ENCODE measurements at places on chromosomes 16 and 17. TPM values are rescaled to one million over a fixed set of nuclear protein-coding genes. Genes with fewer than 3 reads are reported as not detected.

GRCh38 chr17:55814377-55814776, 63.5 kb downstream of the PCTP start:
- no peak overlapping the region for H3K4me3 ChIP-seq
- H3K4me1 ChIP-seq = no peaks in the 10 kb centered on the region
- peaks cover 17% of the 10 kb centered on the region for H3K27me3 ChIP-seq
- DNase-seq = no peak
- H3K36me3 ChIP-seq = no peaks in the 10 kb centered on the region
- H3K27ac ChIP-seq = no peak overlapping the region

GRCh38 chr16:17273142-17273561, 197.6 kb downstream of the XYLT1 start:
- no peak overlapping the region for H3K4me3 ChIP-seq
- no peak overlapping the region for H3K27ac ChIP-seq
- H3K4me1 ChIP-seq = peaks cover 41% of the 10 kb centered on the region
- no peaks in the 10 kb centered on the region for H3K36me3 ChIP-seq
- peak; percentile 66 for DNase-seq
- no peaks in the 10 kb centered on the region for H3K27me3 ChIP-seq

GRCh38 chr16:852451-853185, 52.1 kb upstream of the GNG13 start:
- H3K4me1 ChIP-seq = no peaks in the 10 kb centered on the region
- H3K4me3 ChIP-seq = no peak overlapping the region
- no peak overlapping the region for H3K27ac ChIP-seq
- DNase-seq = no peak
- peaks cover 1% of the 10 kb centered on the region for H3K36me3 ChIP-seq

DNA sequence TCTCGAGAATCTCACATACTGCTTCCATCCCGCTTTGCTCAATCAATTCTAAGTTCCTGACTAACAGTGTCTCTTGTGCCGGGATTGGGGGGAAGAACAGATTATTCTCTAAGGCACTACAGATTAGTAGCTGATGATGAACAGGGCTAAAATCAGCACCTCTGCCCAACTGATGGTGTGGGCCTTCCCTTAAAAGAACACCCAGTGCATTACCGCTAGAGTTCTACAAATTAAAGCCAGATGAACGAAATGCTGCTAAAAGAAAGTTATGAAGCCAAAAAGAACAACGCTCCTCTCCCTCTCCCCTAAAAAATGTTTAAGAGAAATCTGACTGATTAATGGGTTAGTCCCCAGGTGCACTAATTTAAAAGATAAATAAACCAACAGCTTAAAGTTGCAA, 4.4 kb downstream of the CDC27 start:
- no peak overlapping the region for H3K4me3 ChIP-seq
- DNase-seq = no peak
- no peak overlapping the region for H3K27ac ChIP-seq
- H3K36me3 ChIP-seq = peaks cover 11% of the 10 kb centered on the region
- H3K4me1 ChIP-seq = peaks cover 47% of the 10 kb centered on the region

GRCh38 chr16:22326771-22327445, 29.7 kb downstream of the POLR3E start:
- no peaks in the 10 kb centered on the region for H3K27me3 ChIP-seq
- H3K4me3 ChIP-seq = no peak overlapping the region
- DNase-seq = no peak
- peaks cover 36% of the 10 kb centered on the region for H3K36me3 ChIP-seq
- peaks cover 1% of the 10 kb centered on the region for H3K4me1 ChIP-seq

DNA sequence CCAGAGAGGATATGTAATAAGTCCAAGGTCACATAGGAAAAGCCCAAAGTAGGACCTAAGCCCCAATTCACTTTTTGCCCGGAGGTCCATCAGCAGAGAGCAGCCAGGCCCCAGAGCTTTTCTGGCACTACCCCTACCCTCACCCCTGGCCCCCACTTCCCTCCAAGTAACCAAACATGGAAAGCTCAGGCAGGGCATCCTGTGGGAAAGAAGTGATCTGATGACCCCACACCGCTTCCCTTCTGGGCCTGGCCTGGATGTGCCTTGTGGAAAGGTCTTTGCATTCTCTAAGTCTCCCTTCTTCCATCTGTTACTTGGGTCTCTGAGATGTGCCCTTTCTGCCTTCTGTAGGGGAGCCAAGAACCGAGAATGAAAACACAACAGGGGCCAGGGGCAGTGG, 136.9 kb downstream of the TMEM132E start:
- DNase-seq = no peak
- peaks cover 11% of the 10 kb centered on the region for H3K27me3 ChIP-seq
- H3K4me1 ChIP-seq = no peaks in the 10 kb centered on the region
- H3K36me3 ChIP-seq = no peaks in the 10 kb centered on the region
- no peak overlapping the region for H3K27ac ChIP-seq

IGF2BP1 gene
- total RNA-seq = 0.22 TPM

CD300LB gene
- not detected for total RNA-seq

DNA sequence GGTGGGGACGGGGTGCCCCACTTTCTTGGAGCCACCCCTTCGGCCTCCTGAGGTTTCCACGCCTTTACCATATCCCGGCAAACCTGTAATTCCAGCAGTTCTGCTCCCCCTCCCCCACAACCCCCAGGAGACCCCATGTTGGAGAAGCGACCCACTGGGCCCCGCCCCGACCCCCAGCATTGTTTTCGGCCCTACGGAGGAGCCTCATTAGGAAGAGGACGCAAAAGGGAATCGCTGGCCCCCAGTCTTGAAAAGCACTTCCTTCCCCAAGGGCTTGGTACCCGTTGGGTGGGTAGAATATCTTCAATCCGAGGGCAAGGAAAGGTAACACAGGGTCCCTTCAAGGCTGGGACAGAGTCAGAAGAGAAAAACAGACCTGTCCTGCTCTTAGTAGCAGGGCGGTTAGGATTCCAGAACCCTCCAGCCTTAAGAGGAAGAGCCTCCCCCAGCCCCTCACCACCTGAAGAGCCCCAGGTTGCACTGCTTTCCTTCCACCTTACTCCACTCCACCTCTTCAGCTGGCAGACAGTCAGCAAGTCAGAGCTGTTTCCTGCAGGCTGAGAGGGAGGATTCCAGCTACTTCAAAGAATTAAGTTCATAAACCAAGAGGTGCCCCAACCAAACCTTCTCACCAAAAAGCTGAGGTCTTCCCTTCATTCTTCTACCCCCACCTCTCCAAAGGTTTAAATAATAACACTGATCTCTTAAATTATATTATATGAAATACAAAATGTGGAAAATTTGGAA, 803 bp upstream of the TLCD2 start:
- no peak overlapping the region for H3K27ac ChIP-seq
- peak overlapping the region; percentile 26 for H3K4me3 ChIP-seq
- H3K36me3 ChIP-seq = peaks cover 1% of the 10 kb centered on the region
- H3K4me1 ChIP-seq = peaks cover 24% of the 10 kb centered on the region
- H3K27me3 ChIP-seq = peaks cover 1% of the 10 kb centered on the region
- no peak for DNase-seq

GRCh38 chr16:3138823-3139426, 4.1 kb downstream of the ZNF213 start:
- no peak overlapping the region for H3K4me3 ChIP-seq
- H3K4me1 ChIP-seq = peaks cover 13% of the 10 kb centered on the region
- no peak overlapping the region for H3K27ac ChIP-seq
- peaks cover 17% of the 10 kb centered on the region for H3K36me3 ChIP-seq
- no peaks in the 10 kb centered on the region for H3K27me3 ChIP-seq

DNA sequence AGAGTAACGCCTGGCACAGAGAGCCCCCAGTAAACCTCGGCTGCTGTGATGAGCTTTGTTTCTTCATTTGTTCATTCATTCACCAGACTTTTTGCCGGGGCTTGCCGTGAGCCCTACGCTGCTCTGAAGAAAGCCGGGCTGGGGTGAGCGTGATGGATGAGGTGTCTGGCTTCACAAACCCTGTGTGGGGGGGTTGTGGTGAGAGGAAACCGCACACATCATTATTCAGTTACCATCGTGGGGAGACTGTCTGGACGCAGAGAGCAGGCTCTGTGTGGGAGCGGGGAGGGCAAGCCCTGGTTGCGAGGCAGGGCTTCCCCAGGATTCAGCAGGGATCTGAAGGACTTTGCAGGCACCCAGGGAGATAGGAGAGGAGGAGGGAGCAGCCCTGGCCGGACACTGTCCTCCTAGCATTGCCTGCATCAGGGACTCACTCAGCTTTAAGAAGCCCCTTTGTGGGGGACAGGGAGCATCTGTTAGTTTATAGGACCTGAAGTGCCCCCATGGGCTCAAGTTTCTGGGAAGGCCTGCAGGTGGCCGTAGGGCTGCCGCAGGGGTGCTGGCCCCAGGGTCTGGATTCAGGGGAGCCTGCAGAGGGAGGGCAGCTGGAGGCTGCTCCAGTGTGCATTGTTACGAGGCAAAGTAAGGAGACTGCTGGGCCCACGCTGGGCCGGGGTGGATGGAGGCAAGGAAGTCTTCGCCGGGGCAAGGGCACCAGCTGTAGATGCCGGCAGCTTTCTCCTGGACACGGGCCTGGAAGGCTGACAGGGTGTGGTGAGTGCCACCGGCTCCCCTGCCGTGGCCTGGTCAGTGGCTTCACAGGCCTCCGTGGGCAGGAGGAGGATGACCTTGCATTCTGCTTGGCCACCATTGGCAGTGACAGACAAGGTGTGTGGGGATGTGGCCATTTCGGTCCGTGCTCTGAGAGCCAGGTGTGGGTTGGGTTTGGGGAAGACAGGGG, 334.5 kb downstream of the SEC14L1 start:
- H3K4me1 ChIP-seq = peaks cover 92% of the 10 kb centered on the region
- peak overlapping the region; percentile 45 for H3K4me3 ChIP-seq

DNA sequence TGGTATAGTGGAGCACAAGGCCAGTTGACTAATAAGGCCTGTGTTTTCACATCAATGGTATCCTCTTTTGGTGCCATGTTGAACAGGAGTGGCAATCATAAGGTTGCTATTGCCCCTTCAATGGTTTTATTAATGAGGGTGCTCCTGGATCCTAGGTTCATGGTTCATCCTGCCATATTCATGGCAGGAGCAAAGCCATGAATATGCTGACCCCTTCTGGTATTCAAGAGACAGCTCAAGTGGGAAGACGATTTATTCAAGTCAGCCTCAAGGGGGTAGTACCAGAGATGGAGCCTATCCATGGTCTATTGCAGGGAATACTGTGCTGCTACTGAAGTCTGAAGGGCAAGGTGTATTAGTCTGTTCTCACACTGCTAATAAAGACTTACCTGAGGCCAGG, 2.6 kb downstream of the ABCA9 start:
- peaks cover 1% of the 10 kb centered on the region for H3K27me3 ChIP-seq
- no peak overlapping the region for H3K4me3 ChIP-seq
- no peak for DNase-seq
- no peaks in the 10 kb centered on the region for H3K4me1 ChIP-seq

GRCh38 chr17:15092762-15093161, 172.4 kb downstream of the PMP22 start:
- H3K36me3 ChIP-seq = no peaks in the 10 kb centered on the region
- H3K27me3 ChIP-seq = peaks cover 12% of the 10 kb centered on the region
- H3K4me1 ChIP-seq = no peaks in the 10 kb centered on the region
- H3K4me3 ChIP-seq = no peak overlapping the region
- H3K27ac ChIP-seq = no peak overlapping the region

SYCE1L gene
- 3.9 TPM for total RNA-seq

DNA sequence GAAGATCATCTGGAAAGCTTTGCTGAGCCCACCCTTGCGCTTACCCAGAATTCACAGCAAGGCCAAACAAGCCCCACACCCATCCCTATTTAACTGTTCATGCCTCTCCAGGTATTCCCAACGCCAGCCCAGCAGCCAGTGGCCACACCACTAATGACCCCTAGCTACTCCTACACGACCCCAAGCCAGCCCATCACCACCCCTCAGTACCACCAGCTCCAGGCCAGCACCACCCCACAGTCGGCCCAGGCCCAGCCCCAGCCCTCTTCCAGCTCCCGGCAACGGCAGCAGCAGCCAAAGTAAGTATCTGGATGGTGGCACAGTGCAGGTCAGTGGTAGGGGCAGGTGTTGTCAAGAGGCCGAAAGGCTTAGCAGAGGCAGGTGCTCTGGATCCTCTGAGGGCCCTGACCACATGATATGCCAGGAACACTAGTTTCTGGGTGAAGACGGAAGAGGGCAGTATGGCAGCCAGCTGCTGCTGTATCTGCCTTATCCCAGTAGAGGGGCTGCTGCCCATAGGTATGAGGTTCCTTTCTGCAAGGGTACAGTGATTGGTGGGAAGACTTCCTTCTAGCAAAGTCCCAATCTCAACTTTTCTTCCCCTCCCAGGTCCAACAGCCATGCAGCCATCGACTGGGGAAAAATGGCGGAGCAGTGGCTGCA, 10.7 kb downstream of the PROCA1 start:
- H3K27ac ChIP-seq = no peak overlapping the region
- no peaks in the 10 kb centered on the region for H3K4me1 ChIP-seq
- no peak for DNase-seq

NETO2 gene
- total RNA-seq = 11.4 TPM

DNA sequence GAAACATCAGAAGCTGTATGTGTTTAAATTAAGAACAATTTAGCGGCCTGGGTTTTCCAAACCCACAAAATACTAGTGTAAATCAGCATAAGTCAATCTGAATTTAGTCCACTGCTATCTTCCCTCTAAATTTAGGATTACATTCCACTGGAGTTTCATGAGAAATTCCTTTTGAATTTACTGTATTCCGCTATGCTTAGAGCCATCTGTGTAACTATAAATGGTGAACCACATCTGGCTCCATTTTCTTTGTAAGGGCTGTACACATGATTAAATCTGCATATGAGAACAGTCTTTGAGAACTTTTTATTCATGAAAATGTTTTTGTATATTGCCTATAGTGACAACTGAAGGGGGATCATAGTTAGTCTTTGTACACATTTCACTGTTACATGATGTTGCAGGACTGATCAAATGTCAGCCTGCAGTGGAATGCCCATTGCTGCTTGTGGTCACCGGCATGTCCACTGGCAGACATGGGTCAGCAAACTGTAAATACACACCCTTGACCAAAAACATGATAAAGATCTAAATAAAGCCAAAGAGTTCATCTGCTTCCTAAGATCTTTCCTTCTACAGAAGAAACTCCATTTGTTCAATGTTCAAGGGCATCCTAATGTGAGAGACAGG, 36.8 kb downstream of the RPGRIP1L start:
- H3K4me3 ChIP-seq = no peak overlapping the region
- no peak overlapping the region for H3K27ac ChIP-seq
- H3K4me1 ChIP-seq = peaks cover 17% of the 10 kb centered on the region
- DNase-seq = no peak

DNA sequence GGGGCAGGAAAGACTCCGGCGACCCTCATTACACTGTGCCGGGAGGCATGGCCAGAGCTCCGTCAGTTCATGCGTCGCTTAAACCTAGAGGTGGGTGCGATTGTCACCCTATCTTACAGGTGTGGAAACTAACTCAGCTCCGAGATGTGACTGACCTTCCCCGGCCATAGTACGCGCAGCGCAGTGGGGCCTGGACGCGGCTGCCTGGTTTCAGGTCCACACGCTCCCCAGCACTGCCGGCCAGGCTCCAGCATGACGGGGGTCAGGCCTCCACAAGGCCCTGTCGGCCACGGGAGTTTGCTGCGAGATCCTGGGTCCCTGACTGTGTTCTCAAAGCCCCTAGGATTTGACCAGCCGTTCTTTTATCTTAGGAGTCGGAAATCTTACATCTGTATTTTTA, 34.4 kb downstream of the JPH3 start:
- no peak overlapping the region for H3K4me3 ChIP-seq
- H3K36me3 ChIP-seq = no peaks in the 10 kb centered on the region
- H3K27ac ChIP-seq = no peak overlapping the region
- DNase-seq = no peak
- H3K27me3 ChIP-seq = peaks cover 2% of the 10 kb centered on the region
- H3K4me1 ChIP-seq = peaks cover 11% of the 10 kb centered on the region
